Astrocyte (in vitro differentiated cells and primary cell): ENCODE measurements at places on chromosomes 4 and X.
A peak's percentile ranks its signal among the peaks of the same experiment; 100 is the strongest.

DNA sequence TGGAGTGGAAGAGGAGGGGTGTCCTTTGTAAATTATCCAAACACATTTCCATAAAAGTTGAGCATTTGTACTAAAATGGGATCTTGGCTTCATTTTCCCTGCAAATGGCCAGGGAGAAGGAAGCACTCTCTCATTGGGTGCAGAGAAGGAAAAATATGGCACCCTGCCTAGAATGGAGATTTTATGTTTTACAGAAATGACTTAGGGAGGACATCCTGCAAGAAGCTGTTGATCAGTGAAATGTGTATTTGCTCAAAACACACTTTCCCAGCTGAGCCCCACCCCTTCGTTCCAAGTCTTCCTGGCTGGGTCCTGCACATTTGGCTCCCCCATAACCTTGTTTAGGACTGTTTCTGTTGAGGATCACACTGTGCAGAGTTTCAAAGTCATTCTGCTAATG lies 213.5 kb upstream of the TAPT1 start:
- no peak for DNase-seq

DNA sequence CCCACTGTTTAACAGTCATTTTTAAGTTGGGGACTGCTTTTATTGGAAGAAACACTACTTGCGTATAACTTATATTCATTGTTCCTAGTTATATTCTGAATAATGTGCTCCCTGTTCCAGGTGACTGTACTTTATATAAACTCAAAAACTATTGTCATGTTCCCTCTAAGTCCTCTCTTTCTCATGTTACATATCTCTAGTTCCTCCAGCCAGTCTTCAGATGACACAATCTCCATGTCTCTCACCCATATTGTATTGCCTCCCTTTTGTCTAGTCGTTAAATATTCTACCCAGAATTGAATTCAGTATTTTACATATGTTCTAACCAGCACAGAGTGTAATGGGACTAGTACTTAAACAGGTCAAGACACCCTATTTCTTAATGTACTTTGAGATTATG lies 5.3 kb downstream of the VAMP7 start:
- no peak for DNase-seq

DNA sequence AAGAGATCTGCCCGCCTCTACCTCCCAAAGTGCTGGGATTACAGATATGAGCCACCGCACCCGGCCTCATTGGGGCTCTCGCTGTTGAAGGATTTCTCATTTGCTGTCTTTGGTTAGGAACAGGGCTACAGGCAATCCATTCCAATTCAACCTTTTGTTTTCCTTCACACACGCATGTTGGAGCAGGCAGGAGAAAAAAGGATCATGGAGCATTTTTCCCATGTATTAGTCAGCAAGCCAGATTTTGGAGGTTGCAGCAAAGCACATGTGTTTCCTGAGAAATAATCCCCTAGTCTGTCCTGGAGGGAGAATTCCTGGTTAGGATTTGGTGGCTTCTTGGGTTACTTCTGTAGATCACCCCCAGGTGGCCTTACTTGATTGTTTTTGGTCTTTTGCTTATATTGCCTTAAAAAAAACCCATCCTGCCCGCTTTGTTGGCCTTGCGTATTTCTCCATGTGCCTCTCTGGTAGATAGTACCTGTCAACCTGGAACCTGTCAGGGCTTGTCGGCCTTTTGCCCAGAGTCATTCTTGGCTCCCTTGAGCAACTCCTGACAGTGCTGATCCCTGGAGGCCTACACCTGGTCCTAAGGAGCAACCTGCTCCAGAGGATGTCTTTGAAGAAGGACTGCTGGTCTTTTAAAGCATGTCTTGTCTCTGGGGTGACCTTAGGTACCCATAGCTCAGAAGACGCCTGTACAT lies 82.4 kb upstream of the CLCN4 start:
- no peak for DNase-seq

- DNase-seq: no peak
Observed at GRCh38 chrX:130691576-130691975, 211.4 kb downstream of the ENOX2 start.

DNA sequence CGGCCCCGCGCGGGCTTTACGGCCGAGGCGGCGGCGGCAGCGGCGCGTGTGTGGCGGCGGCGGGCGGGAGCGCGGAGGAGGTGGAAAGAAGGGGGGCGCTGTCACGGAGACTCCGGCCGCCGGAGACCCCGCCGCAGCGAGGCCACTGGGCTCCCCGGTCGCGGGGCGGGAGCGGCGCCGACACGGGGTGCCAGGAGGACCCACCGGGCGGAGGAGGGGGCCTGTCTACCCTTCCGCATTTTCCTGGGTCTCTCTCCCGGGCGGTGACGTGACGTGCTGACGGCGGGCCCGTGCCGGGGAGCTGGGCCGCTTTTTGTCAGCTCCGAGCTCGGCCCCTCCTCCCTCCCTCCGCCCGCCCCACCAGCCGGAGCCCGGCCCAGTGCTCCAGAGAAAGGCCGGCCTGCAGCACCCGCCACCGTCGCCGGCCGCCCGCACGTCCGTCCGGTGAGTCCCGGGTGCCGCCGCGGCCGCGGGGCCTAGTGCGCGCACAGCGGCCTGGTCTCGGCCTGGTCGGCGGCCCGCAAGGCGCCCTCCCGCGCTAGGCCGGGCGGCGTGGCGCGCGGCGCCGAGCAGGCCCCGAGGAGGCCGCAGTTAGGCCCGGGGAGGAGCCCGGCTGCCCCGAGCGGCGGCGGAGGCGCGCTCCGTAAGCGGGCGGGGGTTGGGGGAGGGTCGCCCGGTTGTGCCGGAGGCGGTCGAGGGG lies at the start of gene ZFX:
Gene ZFX, plus strand, starts transcription at position 379 of the 700 bp plus-strand sequence. CDS start 23,014 bp downstream, outside the sequence.
- DNase-seq: peak; percentile 53

GRCh38 chr4:77220828-77221613 lies 64.0 kb downstream of the CCNG2 start:
- peak; percentile 67 for DNase-seq

DNA sequence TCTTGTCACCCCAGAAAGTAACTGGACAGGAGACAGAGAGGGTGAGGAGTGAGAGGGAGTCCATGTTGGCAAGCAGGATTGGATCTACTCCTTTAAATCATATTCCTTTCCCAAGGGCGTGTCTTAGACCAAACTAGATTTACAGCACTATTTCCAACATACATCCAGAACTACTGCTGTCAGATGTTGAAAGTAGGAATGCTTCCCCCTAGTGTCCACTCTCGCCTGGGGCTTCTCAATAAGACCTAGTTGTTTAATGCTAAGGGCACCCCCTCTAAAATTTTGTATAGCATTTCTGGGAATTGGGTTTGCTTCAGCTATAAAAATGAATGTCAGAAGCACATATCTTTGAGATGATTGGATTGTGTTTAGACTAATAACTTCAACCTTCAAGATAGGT lies 13.3 kb downstream of the OFD1 start:
- peak; percentile 42 for DNase-seq

DNA sequence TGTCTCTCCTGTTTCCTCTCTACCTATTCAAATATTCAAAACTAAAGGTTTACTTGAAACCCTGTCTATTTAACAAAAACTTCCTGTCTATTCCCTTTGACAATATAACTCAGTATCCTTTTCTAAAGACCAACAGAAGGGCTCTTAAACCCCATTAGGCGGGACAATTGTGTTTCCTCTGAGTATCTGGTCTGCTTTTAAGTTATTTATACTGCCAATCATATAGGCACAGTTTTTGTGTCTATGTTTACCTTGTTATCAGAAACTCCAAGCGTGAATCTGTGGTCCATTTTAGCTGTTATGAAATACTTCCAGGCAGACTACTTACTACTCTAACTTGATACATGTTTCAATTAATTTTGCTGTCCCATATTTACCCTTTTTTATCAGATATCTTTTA lies 350.0 kb upstream of the CTSO start:
- no peak for DNase-seq

GRCh38 chrX:41779030-41779564 lies 55.1 kb downstream of the GPR82 start:
- DNase-seq: peak; percentile 71

- DNase-seq: no peak
Observed at GRCh38 chrX:29528281-29528680, 687.1 kb upstream of the MAGEB2 start.

GRCh38 chrX:9102956-9103355 lies 69.0 kb upstream of the FAM9B start:
- no peak for DNase-seq

- DNase-seq: no peak
Observed at GRCh38 chr4:71107726-71108125, 114.3 kb downstream of the DCK start.

GRCh38 chr4:176953021-176953420 lies 160.3 kb upstream of the VEGFC start:
- DNase-seq: no peak

DNA sequence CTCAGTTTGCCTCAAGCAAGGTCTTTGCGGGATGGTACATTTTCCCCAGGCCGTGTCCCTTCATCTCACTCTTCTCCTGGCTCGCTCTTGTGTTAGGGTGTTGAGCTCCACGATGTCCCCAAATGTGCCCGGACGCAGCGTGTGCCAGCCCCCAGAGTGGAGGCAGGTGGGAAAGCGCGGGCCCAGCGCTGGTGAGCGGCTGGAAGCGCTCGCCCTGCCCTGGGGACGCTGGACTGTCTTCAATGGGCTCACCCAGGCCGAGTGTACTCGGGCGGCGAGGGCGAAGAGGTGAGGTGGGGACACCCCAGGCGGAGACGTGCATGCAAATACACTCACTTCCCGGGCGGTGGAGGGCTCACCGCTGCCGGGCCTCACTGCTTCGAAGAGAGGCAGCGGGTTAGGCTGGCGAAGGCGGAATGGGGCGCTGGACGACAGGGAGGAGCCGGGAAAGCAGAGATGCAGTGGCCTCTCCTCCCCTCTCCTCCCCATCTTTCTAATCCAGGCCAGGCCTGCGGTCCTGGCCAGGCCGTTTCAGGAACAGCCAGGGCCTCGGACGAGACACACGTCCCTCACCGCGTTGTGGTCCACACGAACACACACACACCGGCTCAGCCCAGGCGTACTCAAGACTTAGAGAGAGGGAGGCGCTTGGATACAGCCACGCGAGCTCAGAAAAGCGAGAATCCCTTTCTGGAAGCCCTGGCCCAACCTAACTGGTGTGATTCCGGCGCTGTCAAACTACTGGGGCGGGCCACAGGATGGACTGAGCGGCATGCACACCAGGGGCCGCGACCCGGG lies 2.2 kb downstream of the NKX6-1 start:
- DNase-seq: peak; percentile 41

DNA sequence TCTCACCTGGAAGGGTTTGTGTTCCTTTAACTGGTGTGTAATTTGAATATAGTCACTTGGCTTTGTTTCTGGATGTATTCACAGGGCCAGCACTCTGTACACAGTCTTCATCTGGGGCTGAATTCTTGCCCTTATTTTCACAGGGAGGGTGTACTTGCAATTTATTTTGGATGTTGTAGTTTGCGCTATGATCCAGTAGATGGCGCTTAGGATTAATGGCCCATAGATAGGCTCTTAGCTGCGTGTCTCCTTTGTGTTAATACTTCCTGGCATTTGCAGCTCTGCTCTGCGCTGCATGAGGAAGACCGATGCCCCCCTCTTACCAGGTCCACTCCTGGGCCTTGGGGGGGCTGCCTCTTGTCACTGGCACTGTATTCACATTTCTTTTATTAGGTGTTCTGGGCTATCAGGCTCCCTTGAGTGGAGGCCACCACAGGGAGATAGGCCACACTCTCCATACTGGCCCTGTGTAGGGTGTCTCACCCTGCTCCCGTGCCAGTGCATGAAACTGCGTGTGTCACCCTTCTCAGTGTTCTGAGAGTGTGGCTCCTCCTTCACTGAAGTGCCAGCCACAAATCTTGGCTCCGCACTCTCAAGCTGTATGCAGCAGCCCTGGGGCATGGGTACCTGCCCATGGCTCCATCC lies 562.2 kb downstream of the ZIC3 start:
- DNase-seq: peak; percentile 9

- DNase-seq: no peak
Observed at GRCh38 chr4:103478734-103479133, 241.1 kb downstream of the TACR3 start.

DNA sequence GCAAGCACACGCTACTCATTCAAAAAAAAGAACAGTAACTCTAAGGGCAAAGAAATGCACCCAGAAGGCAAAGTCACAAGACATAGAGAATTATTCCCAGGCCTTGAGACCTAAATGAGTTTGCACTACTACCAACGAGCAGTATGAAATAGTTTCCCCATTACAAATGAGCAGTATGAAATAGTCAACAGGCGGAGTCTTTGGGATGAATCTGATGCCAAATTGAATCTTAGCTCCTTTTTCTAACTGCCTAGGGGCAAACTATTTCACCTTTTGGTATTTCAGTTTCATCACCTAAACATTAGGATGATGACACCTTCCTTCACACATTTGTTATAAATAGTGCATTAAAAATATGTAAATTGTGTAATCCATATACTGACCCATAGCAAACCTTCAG lies 213.0 kb upstream of the FAT4 start:
- no peak for DNase-seq

- no peak for DNase-seq
Observed at GRCh38 chr4:178066338-178066941, 624.2 kb upstream of the AGA start.

GRCh38 chr4:55117511-55117910 lies 7.9 kb downstream of the KDR start:
- DNase-seq: peak; percentile 23
